Activated T-helper 2 cell treated with anti-CD3 and anti-CD28 coated beads, Interferon-gamma antibody, Interleukin-2, Interleukin-4, amounts not matched to agents 10 μg/mL and 5 μg/mL and 100 μg/mL, durations not matched to agents 14 hours and 24 hours and 36 hours (primary cell): ENCODE measurements at places on chromosomes 1 and 21. TPM values are rescaled to one million over a fixed set of nuclear protein-coding genes. Genes with fewer than 3 reads are reported as not detected.

TSSK3 gene
- total RNA-seq = 1.1 TPM in 2 replicates

DNA sequence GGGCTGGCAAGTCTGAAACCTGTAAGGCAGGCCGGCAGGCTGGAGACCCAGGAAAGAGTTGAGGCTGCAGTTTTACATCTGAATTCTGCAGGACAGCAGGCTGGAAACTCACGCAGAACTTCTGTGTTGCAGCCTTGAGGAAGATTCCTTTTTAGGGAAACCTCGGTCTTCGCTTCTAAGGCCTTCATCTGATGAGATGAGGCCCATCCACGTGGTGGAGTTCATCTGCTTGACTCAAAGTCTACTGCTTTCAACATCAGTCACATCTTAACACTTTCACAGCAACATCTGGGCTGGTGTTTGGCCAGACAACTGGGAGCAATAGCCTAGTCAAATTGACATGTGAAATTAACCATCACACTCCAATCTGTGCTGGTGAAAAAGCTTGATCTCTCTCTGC, 57.1 kb downstream of the EVA1C start:
- no peak for DNase-seq

DNA sequence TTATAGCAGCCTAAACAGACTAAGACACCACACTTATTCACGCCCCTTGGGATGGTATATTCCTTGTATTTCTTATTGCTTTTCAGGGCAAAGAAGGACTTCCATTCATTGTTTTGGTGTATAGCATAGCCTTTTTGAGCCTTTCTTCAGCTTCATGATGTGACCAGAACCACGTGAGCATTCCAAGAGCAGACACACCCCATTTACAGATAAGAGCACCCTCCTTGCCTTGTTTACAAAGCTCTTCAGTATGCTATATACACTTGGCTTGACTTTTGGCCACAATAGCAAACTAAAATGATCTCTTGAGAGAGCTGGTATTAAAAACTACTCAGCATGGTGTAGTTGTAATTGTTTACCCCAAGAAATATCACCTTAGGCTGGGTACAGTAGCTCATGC, 78.7 kb downstream of the PIK3R3 start:
- DNase-seq = no peak

HNRNPCL1 gene
- not detected in 2 replicates for total RNA-seq
